ENCODE measurements at places on chromosomes 2 and 18. TPM values are rescaled to one million over a fixed set of nuclear protein-coding genes. Genes with fewer than 3 reads are reported as not detected.

Gene ACMSD
- polyA plus RNA-seq = not detected

Gene IAH1
- polyA plus RNA-seq = 133 TPM

Gene ASB1
- 33.6 TPM for polyA plus RNA-seq

Gene DNER
- 1.4 TPM for polyA plus RNA-seq

Gene UGT1A3
- not detected for polyA plus RNA-seq

DNA sequence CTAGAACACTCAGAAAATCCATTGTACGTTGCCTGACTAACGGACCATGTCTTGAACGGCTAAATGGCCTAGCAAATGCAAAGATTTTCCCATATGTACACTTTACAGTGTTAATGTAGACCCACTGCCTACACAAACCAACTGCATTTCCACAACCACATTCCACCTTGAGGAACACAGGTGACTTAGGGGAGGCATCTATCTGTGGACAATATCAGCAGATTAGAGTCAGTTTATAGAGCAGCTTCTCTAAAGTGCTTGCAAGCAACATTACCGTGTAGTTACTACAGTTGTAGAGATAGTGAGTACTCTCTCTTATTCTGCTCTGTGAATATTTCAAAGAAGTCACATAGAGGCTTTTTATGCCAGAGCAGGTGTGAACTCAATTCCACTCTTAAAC, 139.6 kb downstream of the TCF4 start:
- no peak for DNase-seq
- no peak overlapping the region for H3K27ac ChIP-seq
- H3K36me3 ChIP-seq = no peaks in the 10 kb centered on the region
- H3K4me3 ChIP-seq = no peak overlapping the region

- peaks cover 4% of the 10 kb centered on the region for H3K4me1 ChIP-seq
- DNase-seq = no peak
- H3K27me3 ChIP-seq = no peaks in the 10 kb centered on the region
- H3K27ac ChIP-seq = no peak overlapping the region
- H3K36me3 ChIP-seq = no peaks in the 10 kb centered on the region
- H3K4me3 ChIP-seq = no peak overlapping the region
These were observed 194.7 kb downstream of the RND3 start for GRCh38 chr2:150292807-150293206.

GRCh38 chr2:127829845-127830246, 18.9 kb upstream of the WDR33 start:
- H3K4me3 ChIP-seq = no peak overlapping the region
- no peaks in the 10 kb centered on the region for H3K4me1 ChIP-seq
- peak; percentile 21 for DNase-seq
- no peak overlapping the region for H3K27ac ChIP-seq
- no peaks in the 10 kb centered on the region for H3K36me3 ChIP-seq

DNA sequence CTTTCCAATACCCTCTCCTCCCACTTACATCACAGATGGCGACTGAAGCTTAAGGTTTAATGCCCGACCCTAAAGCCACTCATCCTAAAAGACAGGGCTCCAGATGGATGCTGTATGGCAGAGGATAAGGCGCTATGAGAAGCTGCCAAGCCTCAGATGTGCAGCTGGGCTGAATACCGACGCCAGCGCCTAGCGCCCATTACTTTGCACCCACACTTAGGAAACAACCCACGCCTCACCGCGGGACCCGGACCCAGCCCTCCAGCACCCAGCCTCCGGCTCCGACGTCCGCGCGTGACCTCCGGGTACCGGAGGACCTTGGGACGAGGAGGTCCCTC, 335 bp downstream of the TRAK2 start:
- no peaks in the 10 kb centered on the region for H3K27me3 ChIP-seq
- peaks cover 6% of the 10 kb centered on the region for H3K4me1 ChIP-seq
- DNase-seq = no peak
- H3K27ac ChIP-seq = peak overlapping the region; percentile 93
- H3K4me3 ChIP-seq = peak overlapping the region; percentile 98
- H3K36me3 ChIP-seq = peaks cover 8% of the 10 kb centered on the region

DNA sequence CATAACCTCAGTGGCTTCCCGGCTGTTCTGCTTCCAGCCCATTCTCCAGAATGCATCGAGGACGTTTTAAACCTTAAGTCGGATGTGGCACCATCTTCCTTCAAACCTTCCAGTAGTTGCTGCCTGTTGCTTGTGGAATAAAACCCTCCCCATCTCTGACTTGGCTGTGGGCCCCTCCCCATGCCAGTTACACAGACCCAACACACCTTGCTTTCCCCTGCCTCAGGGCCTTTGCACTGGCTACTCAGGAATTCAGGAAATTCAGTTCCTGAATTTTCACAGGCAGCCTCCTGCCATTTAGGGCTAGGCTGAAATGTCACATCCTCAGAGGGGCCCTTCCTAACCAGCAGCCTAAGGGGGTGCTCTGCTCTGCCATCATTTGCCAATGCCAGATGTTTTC, 5.0 kb upstream of the ADRA2B start:
- no peaks in the 10 kb centered on the region for H3K4me1 ChIP-seq
- H3K36me3 ChIP-seq = no peaks in the 10 kb centered on the region
- no peaks in the 10 kb centered on the region for H3K27me3 ChIP-seq
- no peak overlapping the region for H3K27ac ChIP-seq
- no peak for DNase-seq

GRCh38 chr2:204472375-204472774, 72.9 kb upstream of the PARD3B start:
- H3K36me3 ChIP-seq = no peaks in the 10 kb centered on the region
- H3K27me3 ChIP-seq = no peaks in the 10 kb centered on the region
- no peak overlapping the region for H3K4me3 ChIP-seq
- H3K27ac ChIP-seq = no peak overlapping the region
- H3K4me1 ChIP-seq = peaks cover 3% of the 10 kb centered on the region

- DNase-seq = no peak
- H3K4me3 ChIP-seq = no peak overlapping the region
- H3K36me3 ChIP-seq = no peaks in the 10 kb centered on the region
- no peaks in the 10 kb centered on the region for H3K27me3 ChIP-seq
These were observed 125.7 kb downstream of the UXS1 start for GRCh38 chr2:106068451-106068850.

GRCh38 chr18:35535297-35535696, 37.5 kb upstream of the INO80C start:
- H3K4me1 ChIP-seq = no peaks in the 10 kb centered on the region
- H3K27me3 ChIP-seq = no peaks in the 10 kb centered on the region
- DNase-seq = no peak

DNA sequence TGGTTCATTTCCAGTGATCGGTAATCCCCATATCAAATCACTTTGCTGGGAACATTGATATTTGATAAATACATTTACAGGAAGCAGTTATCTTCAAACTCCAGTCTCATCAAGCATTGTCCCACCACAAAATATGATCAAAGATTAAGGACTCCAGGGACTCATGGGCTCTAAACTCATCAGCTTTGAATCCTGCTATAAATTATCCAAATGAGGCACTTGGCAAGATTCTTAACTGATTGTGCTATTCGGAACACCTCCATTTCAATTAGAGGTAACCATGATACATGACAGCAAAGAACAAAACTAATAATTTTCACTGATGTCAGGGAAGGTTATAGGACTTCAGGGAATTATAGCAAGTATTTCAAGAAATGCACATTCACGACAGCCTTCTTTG, 1088.1 kb upstream of the PIK3C3 start:
- no peak for DNase-seq
- no peaks in the 10 kb centered on the region for H3K27me3 ChIP-seq
- H3K4me3 ChIP-seq = no peak overlapping the region
- H3K36me3 ChIP-seq = no peaks in the 10 kb centered on the region
- no peaks in the 10 kb centered on the region for H3K4me1 ChIP-seq
- peak overlapping the region; percentile 95 for H3K27ac ChIP-seq

DNA sequence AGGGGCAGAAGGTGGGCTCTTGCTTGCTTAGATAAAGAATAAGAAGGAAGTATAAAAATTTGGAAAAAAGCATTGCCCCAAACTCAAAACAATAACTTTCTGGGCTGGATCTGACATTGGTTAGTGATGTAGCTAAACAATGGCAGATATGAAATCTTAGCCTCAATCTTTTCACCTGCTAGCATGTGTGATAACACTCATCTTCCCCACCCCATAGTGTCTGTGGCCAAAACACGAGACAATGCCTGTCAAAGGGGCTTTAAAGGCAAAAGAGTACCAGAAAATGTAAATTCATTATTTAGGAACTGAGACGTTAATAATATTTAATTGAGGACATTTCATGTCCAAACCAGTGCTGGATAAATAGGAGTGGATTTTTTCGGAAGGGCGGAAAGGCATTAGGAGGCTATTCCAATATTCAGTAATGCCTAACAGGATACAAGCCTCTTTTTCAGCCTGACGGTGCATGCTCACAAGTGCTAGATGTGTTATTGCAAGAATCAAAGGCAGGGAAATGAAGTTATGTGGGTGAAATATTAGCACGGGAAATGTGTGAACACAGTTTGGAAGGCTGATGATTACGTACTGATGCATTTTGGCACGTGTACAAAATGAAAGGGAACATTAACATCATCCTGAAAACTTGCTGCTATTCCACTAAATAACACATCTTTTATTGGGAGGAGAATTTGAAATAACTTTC, 395.7 kb downstream of the GALR1 start:
- no peaks in the 10 kb centered on the region for H3K4me1 ChIP-seq
- DNase-seq = no peak
- no peaks in the 10 kb centered on the region for H3K27me3 ChIP-seq
- no peaks in the 10 kb centered on the region for H3K36me3 ChIP-seq

GRCh38 chr2:72142570-72143440, 4.9 kb downstream of the CYP26B1 start:
- H3K4me3 ChIP-seq = no peak overlapping the region
- DNase-seq = peak; percentile 61
- no peaks in the 10 kb centered on the region for H3K36me3 ChIP-seq
- H3K27ac ChIP-seq = no peak overlapping the region
- H3K4me1 ChIP-seq = peaks cover 15% of the 10 kb centered on the region

DNA sequence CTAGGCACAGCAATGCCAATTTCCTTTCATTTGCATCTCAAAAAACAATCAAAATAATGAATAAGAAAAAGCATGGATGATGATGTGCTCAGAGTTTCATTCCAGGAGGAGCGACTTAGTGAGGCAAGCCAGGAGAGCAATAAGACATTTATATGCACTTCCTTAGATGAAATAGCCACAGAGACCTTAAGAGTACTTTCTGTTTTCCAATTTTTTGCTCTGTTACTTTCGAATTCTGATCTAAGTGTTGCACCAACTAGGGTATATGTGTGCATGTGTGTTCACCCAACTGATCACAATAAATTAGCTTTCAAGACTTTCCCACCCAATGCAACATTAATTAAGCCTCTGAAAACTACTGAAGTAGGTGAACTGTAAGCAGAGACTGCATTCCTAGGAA, 709 bp downstream of the RAB27B start:
- no peaks in the 10 kb centered on the region for H3K36me3 ChIP-seq
- H3K4me3 ChIP-seq = peak overlapping the region; percentile 66
- peak overlapping the region; percentile 47 for H3K27ac ChIP-seq

- H3K27ac ChIP-seq = no peak overlapping the region
- no peaks in the 10 kb centered on the region for H3K27me3 ChIP-seq
- H3K4me1 ChIP-seq = peaks cover 33% of the 10 kb centered on the region
- H3K4me3 ChIP-seq = no peak overlapping the region
These were observed 28.0 kb downstream of the SH2D6 start for GRCh38 chr2:85446296-85447221.

- H3K27ac ChIP-seq = peak overlapping the region; percentile 78
- H3K4me3 ChIP-seq = no peak overlapping the region
- H3K36me3 ChIP-seq = no peaks in the 10 kb centered on the region
- H3K4me1 ChIP-seq = no peaks in the 10 kb centered on the region
- H3K27me3 ChIP-seq = no peaks in the 10 kb centered on the region
- no peak for DNase-seq
These were observed 679.7 kb downstream of the NYAP2 start for GRCh38 chr2:226079196-226079595.

GRCh38 chr2:213722565-213722964, 438.3 kb downstream of the SPAG16 start:
- H3K27me3 ChIP-seq = no peaks in the 10 kb centered on the region
- H3K4me3 ChIP-seq = no peak overlapping the region
- no peak overlapping the region for H3K27ac ChIP-seq
- H3K4me1 ChIP-seq = no peaks in the 10 kb centered on the region
- no peaks in the 10 kb centered on the region for H3K36me3 ChIP-seq
- no peak for DNase-seq

DNA sequence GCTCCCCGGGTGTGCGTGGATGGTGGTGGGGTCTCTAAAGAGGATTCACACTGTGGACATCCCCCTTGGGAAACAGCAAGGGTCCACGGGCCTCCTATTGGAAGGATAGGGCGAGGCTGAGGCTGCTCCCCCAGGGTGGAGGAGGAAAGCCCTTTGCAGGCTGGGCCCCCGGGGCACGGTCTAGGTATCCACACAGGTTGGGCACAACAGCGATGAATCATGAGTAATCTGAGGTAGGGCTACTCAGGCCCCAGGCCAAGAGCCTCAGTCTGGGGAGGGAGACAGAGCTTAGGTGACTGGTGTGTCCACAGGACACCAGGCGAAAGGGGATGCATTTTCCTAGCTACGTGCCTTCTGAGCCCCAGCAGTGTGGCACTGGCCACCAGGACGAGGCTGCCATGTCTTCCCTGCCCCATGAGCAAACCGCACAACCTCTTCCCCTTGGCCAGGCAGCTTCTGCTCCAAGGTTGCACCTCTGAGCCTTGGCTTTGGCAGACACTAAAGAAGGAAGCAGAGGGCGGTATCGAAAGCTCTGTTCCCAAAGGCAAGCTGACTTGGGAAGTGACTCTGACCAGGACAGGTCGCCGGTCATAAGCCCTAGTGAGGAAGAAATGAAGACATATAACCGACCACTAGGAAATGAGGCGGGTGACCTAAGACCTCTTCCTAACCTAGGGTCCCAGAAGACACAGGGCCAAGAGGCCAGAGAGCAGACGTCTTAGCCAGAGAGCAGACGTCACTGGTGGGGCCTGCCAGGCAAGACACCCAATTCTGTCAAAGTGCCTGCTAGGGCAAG, 14.6 kb upstream of the SEMA4C start:
- H3K27me3 ChIP-seq = no peaks in the 10 kb centered on the region
- no peak overlapping the region for H3K27ac ChIP-seq
- no peaks in the 10 kb centered on the region for H3K4me1 ChIP-seq
- H3K4me3 ChIP-seq = no peak overlapping the region
- no peak for DNase-seq
- H3K36me3 ChIP-seq = no peaks in the 10 kb centered on the region

GRCh38 chr2:39118786-39119499, 1.9 kb downstream of the SOS1 start:
- H3K4me3 ChIP-seq = peak overlapping the region; percentile 78
- H3K36me3 ChIP-seq = no peaks in the 10 kb centered on the region
- DNase-seq = no peak
- H3K27ac ChIP-seq = peak overlapping the region; percentile 63
- H3K4me1 ChIP-seq = peaks cover 26% of the 10 kb centered on the region

GRCh38 chr2:146392186-146392585, 1452.6 kb upstream of the ACVR2A start:
- DNase-seq = no peak
- no peak overlapping the region for H3K4me3 ChIP-seq
- no peaks in the 10 kb centered on the region for H3K36me3 ChIP-seq
- H3K27ac ChIP-seq = no peak overlapping the region
- H3K4me1 ChIP-seq = no peaks in the 10 kb centered on the region

DNA sequence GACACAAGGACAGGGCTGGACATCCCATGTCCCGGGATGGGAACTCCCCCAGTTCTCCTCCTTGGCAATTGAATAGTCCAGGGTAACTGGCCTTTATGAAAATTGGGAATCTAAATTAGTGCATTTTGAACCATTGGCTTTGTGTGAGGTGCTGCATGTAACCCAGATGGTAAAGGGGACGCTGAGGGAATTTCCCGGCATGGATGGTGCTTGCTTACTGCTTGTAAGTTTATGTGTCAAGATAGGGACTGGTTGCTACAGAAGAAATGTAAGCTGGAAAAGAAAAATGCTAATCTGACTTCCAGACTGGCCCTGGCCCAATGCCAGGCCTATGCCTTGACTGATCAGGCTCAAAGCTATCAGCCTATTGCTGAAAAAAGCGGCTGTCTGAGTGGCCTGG, 1096.7 kb upstream of the DDX18 start:
- no peaks in the 10 kb centered on the region for H3K27me3 ChIP-seq
- H3K4me3 ChIP-seq = no peak overlapping the region
- no peaks in the 10 kb centered on the region for H3K4me1 ChIP-seq
- no peaks in the 10 kb centered on the region for H3K36me3 ChIP-seq
- no peak overlapping the region for H3K27ac ChIP-seq
